ENCODE measurements at places on chromosomes 5 and 9.

DNA sequence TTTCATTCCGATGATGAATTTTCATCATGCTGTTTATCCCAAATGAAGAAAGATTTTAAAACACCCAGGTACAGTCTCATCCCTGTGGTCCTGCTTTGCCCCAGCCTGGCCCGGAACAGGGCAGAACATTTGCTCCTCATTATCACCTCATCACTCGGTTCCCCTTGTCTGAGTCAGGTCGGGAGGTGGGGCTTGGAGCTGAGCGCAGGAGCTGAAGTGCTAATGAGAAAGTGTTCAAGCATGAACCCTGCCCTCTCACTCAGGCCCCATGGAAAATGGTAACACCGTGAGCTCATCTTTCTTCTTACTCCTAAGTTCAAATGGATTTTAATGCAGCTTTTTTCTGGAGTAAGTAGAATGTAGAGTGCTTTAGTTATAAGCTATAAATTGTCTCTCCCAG, 466.2 kb downstream of the KDM4C start:
- DNase-seq: no peak

- no peak for DNase-seq
These were observed 1.7 kb upstream of the ACO1 start for GRCh38 chr9:32382565-32383320.

DNA sequence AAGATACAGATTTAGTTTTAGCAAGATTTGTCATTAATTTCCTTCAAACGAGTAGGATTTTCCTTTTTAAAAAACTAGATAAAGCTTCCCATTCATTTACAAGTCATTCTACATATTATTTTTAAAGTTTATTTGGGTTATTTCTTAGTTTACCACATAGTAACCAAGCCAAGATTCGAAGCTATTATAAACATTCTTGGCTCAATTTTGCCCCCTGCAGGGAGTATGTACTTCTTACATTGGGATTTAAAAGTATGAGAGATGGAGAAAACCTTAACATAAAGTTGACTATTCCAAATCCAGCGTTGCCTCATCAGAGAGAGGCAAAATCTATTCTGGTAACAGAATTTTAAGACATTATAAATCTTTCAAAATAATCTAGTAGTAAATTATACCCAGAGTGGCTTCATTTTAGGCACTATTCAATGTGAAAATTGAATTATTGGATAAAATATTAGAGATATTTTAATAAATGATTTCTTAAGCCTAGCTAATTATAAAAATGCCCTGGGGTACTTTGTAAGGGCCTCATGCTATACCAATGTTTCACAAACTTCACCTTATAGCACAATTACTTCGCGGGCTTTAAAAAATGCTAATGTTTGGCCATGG, 39.1 kb downstream of the FBN2 start:
- DNase-seq: no peak

- DNase-seq: no peak
These were observed 81.1 kb upstream of the SLC12A2 start for GRCh38 chr5:128002425-128002824.

GRCh38 chr9:129898185-129898584, 62.9 kb downstream of the USP20 start:
- no peak for DNase-seq

GRCh38 chr5:150144246-150144801, 11.3 kb downstream of the PDGFRB start:
- DNase-seq: no peak

- no peak for DNase-seq
These were observed 8.8 kb downstream of the PLGRKT start for GRCh38 chr9:5428794-5429528.
